Jurkat, Clone E6-1 (cell line): ENCODE measurements at places on chromosomes 5 and 9.

- DNase-seq, result no peak
Measured at GRCh38 chr5:112738191-112738560, 491 bp downstream of the APC start.

DNA sequence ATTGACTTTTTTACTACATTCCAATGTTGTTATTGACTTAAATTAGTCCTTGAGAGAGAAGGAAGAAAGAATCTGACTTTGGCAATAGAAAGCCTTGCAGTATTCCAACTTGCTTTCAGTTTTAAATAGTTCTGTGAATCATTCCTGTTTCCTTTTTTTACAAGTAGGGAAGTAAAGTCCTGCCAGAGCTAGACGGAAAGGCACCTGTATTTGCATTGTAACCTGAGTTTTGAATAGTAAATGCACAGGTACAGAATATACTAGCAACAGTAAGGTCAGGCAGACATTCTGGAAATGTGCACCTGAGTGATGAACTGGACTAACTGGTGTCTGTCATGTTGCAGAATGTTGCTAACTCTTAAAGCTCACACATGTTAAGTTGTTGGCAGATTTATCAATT, 100.9 kb downstream of the PRKACG start:
- no peak for DNase-seq

DNA sequence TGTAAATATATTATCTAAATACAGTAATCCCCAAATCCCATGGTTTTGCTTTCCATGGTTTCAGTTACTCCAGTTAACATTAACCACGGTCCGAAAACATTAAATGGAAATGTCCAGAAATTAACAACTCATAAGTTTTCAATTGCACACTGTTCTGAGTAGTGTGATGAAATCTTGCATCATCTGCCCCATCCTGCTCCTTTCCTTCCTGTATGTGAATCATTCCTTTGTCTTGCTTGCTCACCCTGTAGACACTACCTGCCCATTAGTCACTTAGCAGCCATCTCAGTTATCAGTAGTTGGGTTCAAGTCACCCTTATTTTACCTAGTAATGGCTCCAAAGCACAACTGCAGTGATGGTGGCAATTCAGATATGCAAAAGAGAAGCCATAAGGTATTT, 1568.5 kb upstream of the WWC1 start:
- DNase-seq, result no peak

DNA sequence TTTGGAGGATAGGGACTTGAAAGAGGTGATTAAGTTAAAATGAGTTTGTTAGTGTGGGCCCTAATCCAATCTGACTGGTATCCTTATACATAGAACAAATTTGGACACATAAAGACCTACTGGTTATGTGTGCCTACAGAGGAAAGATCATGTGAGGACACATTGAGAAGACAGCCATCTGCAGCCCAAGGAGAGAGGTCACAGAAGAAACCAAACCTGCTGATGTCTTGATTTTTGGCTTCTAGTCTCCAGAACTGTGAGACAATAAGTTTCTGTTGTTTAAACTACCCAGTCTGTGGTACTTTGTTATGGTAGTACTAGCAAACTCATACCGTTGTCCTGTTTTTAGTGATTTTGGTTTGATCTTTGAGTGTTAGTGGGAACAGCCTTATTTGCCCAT, 18.3 kb downstream of the RNF180 start:
- DNase-seq, result no peak

- peak; percentile 33 for DNase-seq
Measured at GRCh38 chr9:4939118-4939561, 45.9 kb upstream of the JAK2 start.

- DNase-seq, result no peak
Measured at GRCh38 chr9:131620764-131621520, 75.6 kb downstream of the PRRT1B start.

- no peak for DNase-seq
Measured at GRCh38 chr9:35689542-35690293, at the start of gene TPM2. Gene TPM2, minus strand, starts transcription at chr9:35689925. Its CDS starts 108 bp downstream, at chr9:35689817.

DNA sequence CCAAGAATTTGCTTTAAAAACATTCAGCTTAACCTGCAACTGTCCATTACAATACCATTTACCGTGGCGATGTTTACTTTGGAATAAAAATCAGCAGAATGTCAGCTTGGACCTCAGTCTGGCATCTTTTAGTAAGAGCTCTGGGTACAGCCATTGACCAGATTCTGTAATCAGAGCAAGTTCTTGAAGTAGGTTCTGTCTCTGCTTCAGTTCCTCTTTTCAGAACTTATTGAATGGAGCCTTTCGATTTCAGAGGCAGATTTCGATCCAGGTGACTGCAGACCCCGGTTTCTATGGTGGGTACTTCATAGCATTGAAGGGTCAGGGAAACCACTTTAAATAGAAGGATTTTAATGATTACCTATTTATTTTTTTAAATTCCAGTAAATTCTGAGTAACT, 53.4 kb upstream of the SV2C start:
- DNase-seq, result no peak

- DNase-seq, result no peak
Measured at GRCh38 chr5:156669416-156669815, 180.7 kb upstream of the PPP1R2B start.

- DNase-seq, result no peak
Measured at GRCh38 chr5:82738681-82739269, 338.4 kb downstream of the TMEM167A start.

DNA sequence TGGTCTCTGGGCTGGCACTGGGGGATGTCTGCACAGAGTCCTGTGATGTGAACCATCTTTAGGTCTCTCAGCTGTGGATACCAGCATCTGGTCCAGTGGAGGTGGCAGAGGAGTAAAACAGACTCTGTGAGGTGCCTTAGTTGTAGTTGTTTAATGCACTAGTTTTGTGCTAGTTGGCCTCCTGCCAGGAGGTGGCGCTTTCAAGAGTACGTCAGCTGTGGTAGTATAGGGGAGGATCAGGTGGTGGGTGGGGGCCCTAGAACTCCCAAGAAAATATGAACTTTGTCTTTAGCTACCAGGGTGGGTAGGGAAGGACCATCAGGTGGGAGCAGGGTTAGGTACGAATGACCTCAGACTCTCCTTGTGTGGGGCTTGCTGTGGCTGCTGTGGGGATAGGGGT, 197.1 kb downstream of the TMC1 start:
- peak; percentile 5 for DNase-seq

DNA sequence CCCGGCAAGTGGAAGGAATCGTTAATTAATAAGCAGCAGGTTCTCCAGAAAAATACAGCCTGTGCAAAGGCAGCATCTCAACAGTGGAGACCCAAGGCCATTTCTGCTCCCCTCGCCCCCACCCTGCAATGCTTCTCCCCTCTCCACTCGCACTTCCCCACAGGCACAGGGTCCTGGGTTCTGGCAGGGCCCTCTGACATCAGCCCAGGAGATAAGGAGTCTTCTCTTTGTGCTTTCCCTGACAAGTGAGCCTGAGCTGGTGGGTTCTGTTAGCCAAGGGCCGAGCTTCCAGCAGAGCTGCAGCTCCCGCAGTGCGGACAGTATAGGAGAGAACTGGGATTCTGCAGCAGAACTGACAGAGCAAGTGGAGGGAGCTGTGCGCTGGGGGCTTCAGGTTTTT, 257.5 kb downstream of the NSG2 start:
- no peak for DNase-seq

GRCh38 chr5:134370311-134370870, 978 bp upstream of the UBE2B start:
- no peak for DNase-seq

GRCh38 chr9:4812858-4813257, 20.1 kb downstream of the RCL1 start:
- no peak for DNase-seq
